Naive thymus-derived CD8-positive, alpha-beta T cell (primary cell): ENCODE measurements at places on chromosomes 4 and X. TPM values are rescaled to one million over a fixed set of nuclear protein-coding genes. Genes with fewer than 3 reads are reported as not detected.

CCNB3 gene
- polyA plus RNA-seq = not detected

LPAR4 gene
- not detected for polyA plus RNA-seq

VCX2 gene
- not detected for polyA plus RNA-seq

GNL3L gene
- polyA plus RNA-seq = 33.3 TPM

DNA sequence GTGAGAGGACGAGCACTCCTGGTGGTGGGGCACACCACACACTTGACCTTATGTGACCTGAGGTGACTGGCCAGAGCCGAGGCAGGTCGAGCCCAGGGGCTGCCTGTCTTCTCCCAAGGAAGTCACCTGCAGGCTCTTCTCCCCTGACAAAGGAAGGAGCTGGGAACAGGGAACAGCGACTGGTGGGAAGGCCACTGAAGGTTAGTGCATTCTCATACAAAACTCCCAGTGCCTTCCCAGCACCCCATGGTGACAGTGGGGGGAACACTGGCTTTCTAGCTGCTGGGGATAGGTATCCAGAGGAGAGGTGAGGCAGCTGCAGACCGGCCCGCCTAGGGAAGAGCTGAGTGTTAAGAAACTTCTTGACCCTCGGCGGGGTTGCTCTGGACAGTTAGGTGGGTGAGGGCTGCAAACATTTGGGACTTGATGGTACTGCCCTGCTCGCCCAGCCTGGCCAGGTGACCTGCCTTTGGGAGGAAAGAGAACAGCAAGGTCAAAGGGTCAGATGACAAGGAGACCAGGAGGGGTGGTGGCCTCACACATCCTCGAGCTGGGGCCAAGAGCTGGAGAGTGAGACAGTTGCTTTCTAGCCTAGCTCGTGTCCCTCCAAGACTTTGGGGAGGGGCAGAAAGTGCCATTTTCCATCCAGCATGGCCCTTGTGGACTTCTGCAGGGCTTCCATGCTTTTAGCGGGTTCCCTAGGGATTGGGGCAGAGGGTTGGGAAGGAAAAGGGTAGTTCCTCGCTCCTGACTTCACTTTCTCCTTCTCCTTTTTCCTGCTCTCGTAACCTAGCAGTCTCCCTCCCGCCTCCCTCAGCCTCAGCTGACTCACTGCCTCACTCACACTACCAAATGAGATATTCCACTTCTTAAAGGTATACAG lies 2.7 kb downstream of the NALF2 start:
- H3K27ac ChIP-seq = no peak overlapping the region
- DNase-seq = no peak
- peaks cover 2% of the 10 kb centered on the region for H3K4me1 ChIP-seq
- H3K4me3 ChIP-seq = peak overlapping the region; percentile 52
- H3K27me3 ChIP-seq = peaks cover 20% of the 10 kb centered on the region

DNA sequence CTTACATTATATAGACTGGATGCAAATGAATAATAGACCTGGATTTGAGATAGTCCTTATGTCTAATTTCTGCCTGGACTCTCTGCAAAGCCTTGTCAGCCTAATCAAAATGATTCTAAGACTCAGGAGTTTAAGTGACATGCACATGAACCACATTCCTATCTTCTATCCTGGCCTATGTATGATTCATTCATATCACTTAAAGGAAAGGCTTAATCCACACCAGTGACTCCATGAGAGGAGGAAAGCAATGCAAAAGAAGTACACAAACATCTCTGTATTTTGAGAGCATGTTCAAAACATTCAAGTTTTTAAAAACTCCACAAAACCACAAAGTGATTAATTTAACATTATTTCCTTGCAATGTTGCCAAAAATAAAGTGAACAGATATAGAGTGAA lies 14.6 kb downstream of the AMOT start:
- no peak for DNase-seq
- H3K4me1 ChIP-seq = no peaks in the 10 kb centered on the region
- H3K4me3 ChIP-seq = no peak overlapping the region
- H3K27ac ChIP-seq = no peak overlapping the region

- H3K27me3 ChIP-seq = no peaks in the 10 kb centered on the region
- H3K4me1 ChIP-seq = peaks cover 27% of the 10 kb centered on the region
- peak within 1 kb of the TSS; percentile 89 for H3K4me3 ChIP-seq
Observed at GRCh38 chrX:21374163-21374993, at the start of gene CNKSR2. CNKSR2 (plus strand) TSS chrX:21374418; CDS start chrX:21374898, 480 bp downstream.

DNA sequence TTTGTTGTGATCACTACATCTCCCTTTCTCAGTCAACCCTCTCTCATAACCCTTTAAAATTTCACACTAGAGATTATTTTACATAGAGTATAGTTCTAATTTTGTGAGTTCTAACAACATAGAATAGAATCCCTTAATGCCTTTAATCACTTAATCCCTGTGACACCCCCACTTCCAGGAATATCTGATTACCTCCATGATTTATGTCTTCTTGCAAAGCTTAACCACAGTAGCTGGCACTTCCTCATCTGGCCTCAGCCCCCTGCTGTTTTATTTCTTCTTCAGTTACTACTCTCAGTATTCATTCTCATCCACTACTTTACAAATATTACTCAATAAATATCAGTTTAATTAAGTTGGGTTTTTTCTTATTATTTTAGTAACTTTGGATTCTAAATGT lies 340.9 kb downstream of the CENPC start:
- no peak overlapping the region for H3K27ac ChIP-seq
- no peak for DNase-seq
- no peak overlapping the region for H3K4me3 ChIP-seq
- no peaks in the 10 kb centered on the region for H3K4me1 ChIP-seq
- peaks cover 2% of the 10 kb centered on the region for H3K27me3 ChIP-seq
- no peaks in the 10 kb centered on the region for H3K36me3 ChIP-seq

- H3K27me3 ChIP-seq = no peaks in the 10 kb centered on the region
- H3K4me1 ChIP-seq = no peaks in the 10 kb centered on the region
- H3K27ac ChIP-seq = no peak overlapping the region
- no peaks in the 10 kb centered on the region for H3K36me3 ChIP-seq
Observed at GRCh38 chr4:11769434-11769833, 340.7 kb upstream of the HS3ST1 start.

- no peaks in the 10 kb centered on the region for H3K36me3 ChIP-seq
- peaks cover 5% of the 10 kb centered on the region for H3K4me1 ChIP-seq
- no peak overlapping the region for H3K4me3 ChIP-seq
- no peak overlapping the region for H3K27ac ChIP-seq
- H3K27me3 ChIP-seq = peaks cover 38% of the 10 kb centered on the region
Observed at GRCh38 chr4:127618427-127618826, 14.3 kb upstream of the INTU start.

DNA sequence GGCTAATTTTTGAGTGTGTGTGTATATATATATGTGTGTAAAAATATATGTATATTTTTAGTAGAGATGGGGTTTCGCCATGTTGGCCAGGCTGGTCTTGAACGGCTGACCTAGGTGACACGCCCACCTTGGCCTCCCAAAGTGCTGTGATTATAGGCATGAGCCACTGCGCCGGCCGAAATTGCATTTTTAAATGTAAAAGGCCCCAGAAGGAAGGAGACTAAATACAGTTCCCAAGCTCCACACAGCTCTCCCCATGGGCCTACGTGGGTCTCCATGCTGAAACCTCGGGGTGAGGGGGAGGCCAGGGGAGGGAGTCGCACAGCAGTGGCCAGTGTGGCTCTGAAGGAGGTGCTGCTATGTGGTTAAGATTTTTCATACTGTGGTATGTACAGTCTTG lies 12.8 kb upstream of the CDKN2AIP start:
- no peaks in the 10 kb centered on the region for H3K27me3 ChIP-seq
- H3K4me1 ChIP-seq = peaks cover 36% of the 10 kb centered on the region
